ENCODE measurements at places on chromosomes 7 and 10.

DNA sequence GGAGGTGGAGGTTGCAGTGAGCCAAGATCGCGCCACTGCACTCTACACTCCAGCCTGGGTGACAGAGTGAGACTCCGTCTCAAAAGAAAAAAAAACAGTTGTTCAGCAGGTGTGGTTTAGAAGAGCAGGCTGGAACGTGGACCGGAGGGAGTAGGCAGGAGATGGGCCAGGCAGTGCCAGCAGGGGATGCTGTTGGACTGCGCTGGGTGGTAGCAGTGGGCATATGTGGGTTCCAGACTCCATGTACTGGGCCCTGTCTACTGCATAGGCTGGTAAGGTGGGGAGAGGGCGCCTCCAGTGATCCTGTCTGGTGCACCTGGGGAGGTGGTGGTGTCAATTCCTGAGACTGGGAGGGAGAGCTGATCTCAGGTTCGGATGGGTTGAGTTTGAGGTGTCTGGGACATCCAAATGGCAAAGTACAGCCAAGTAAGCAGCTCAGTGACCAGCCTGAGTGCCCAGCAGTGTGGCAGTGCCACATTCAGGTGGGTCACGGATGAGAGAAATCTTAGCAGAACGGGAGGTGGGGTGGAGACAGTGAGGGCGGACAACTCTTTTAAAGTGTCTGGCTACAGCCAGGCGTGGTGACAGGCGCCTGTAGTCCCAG is 25.9 kb downstream of the SFXN4 start:
- peak; percentile 73 for DNase-seq

GRCh38 chr10:54613162-54613561 is 187.9 kb downstream of the PCDH15 start:
- no peak for DNase-seq

GRCh38 chr7:17523813-17524739 is 225.6 kb downstream of the AHR start:
- DNase-seq: peak; percentile 20

DNA sequence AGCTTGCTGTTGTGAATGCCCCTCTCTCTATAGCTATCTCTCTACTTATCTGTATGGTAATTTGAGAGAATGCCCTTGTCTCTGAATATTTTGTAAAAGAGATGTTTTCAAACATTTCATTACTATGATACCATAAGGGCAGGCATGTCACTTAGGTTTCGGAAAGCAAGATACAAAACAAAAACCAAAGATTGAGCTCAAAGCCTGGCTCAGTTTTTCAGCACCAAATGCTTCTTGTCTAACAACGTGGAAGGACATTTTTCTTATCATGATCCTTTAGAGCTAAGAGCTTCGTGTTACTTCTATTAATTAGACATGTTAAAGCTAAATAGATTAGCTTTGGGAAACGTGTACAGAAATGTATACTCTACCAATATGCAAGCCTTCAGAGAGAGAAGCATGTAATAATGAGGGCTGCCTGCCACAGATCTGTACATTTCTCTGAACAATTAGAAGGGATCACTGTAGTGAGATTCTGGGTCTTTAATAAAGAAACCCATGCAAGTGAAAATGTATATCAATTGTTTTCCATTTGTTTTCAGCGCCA is 148.9 kb downstream of the ARID5B start:
- no peak for DNase-seq

DNA sequence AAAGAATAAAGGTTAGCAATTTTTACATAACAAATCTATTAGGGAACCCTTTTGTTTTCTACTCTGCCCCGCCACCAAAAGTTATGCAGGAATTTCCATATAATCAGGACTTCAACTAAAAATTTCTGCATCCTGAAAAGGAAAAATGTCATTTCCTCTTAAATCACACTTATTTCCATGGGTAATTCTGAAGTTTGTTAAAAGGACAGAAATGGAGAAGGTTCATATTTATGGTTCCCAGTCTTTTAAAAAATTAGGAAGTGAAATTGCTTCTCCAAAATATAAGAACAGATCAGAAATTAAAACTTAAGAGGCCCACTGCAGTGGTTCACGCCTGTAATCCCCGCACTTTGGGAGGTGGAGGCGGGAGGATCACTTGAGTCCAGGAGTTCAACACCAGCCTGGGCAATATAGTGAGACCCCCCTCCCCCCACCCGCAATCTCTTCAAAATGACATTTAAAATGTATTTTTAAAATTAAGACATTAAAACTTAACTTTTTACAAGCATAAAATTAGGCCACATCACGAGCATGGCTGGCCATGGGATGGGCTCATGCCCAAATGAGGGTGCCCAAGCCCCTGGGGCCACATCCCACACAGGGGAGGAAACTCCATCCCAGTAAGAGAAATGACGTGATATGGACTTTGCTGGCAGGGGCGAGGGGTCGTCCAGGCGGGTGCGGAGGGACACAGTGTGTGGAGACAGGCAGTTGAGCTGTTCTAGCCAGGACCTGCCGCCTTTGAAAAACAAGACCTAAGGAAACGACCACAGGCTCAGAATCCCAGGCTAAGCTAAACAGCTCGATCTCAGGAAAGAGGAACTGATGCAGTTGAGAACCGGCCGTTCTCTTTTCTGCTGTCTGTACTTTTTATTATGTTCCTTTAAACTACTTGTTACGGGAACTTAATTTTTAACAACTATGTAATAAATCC is 51.3 kb upstream of the NFE2L3 start:
- DNase-seq: no peak

DNA sequence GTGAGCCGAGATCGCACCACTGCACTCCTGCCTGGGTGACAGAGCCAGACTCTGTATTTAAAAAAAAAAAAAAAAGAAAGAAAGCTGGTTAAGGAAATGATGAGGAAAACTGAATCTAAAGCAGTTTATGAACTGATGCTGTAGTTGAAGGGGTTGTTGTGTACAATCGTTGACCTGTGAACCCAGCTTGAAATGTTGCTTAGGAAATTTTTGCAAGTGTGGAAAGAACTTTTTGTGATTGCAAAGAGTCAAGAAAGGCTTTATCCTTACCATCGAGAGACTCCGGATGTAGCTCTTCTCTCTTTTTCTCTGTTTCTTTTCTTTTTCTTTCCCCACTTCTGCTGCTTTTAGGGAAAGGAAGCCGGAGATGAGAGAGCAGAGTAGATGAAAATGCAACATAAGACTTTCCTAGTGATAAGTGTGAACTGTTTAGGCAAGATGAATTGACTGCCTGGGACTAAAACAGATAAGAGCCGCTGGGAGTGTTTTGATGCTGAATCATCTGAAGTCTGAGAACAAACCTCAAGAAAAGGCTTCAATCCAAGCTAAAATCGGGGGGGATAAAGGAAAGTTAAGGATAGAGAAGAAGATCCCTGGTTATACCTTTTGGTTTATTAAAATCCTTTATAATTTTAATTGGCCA is 69.0 kb downstream of the TAF3 start:
- peak; percentile 11 for DNase-seq

DNA sequence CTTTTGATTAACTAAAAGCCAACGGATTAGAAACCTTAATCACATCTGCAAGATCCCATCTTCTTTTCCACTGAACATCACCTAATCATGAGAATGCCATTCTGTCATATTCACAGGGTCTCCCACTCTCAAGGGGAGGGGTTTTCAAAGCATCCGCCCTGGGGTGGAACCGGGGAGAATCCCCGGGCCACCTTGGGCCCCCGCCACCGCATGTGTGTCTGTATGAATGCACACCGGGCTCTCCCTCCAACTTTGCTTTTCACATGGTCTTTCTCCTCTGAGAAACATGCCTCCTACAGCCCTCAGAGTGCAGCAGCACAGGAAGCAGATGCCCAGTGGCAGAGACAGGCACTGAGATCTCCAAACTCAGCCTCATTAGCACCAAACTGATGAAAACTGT is 233.2 kb upstream of the PPP2R2D start:
- no peak for DNase-seq

DNA sequence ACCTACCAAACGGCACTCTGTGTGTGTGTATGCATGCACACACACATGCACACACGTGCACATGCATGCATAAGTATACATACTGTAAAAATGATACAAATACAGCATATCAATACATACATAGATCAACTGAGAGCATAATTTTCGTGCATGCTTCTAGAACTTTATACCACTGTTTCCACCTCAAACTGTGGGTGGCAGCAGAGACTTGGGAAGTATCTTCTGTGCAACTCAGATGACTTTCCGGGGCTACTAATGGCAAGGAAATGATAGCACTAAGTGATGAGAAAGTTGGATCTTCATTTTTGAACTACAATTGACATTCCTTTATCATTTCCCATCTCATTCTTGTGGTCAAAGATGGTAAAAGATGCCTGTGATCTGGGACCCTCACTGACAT is 570.7 kb downstream of the REEP3 start:
- peak; percentile 8 for DNase-seq

DNA sequence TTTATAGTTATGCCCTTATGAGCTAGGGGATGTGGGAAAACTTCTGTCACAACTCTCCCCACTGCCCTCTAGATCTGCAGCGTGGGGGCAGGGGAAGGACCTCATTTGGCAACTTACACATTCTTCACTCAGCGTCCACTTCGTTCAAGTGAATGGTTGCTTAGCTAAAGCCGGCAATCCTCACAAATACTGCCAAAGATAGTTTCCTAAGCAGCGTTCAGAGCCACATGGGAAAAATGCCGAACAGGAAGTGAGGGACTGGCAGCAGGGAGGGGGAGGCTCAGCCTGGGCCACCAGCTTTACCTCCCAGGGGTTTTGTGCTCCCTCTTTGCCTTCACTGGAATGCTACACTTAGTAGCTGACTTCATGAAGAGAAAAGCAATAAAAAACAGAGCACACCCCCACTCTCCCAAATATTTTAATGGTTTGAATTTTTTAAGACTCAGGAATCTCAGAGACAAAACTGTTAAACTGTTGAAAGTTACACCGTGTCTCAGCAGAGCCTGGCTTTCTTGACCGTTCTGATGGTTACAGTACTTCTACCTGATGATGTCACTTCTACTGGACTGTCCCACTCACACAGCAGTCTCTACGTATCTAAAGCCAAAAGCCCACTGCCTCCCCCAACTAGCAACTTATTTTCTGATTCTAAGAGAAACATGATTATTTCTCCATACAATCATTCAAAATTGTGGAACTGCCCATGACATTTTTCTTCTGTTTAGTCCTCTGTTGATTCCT is 10.4 kb downstream of the GRM3 start:
- DNase-seq: peak; percentile 5

DNA sequence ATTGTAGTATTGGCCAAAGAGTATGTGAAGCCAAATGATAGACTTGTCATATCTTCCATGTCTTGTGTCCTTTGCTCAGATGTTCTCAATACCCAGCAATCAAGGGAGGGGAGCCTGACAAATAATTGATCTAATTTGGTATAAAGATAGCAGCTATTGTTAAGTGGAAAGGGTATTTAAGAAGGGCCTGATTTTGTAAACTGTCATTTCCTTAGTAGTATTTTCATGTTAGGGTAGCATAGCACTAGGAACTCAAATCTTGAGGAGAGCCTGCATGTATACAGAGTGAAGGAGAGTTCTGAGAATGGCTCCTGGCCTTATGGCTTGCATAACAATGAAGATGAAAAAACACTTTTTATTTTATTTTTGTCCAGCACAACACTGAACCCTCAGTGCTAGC is 53.1 kb downstream of the GNAI1 start:
- DNase-seq: no peak

DNA sequence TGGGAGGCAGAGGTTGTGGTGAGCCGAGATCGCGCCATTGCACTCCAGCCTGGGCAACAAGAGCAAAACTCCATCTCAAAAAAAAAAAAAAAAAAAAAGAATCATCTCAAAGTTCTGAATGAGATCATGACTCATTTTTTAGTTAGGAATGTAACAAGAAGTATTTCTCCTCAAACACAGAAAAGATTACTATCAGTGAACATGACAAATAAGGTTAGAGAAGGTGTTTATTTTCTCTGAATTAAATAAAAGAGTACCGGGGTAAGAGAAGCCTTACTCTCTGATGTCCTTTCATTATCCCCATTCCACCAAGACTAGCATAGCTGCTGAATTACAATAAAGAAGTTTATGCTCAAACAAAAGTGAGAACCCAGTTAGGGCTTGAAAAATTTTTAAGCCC is 50.1 kb downstream of the IPMK start:
- DNase-seq: peak; percentile 49

- DNase-seq: peak; percentile 58
These were observed 399 bp downstream of the FHIP2A start for GRCh38 chr10:114821915-114822443.

- DNase-seq: no peak
These were observed 77.8 kb upstream of the ABI1 start for GRCh38 chr10:26938578-26938977.

DNA sequence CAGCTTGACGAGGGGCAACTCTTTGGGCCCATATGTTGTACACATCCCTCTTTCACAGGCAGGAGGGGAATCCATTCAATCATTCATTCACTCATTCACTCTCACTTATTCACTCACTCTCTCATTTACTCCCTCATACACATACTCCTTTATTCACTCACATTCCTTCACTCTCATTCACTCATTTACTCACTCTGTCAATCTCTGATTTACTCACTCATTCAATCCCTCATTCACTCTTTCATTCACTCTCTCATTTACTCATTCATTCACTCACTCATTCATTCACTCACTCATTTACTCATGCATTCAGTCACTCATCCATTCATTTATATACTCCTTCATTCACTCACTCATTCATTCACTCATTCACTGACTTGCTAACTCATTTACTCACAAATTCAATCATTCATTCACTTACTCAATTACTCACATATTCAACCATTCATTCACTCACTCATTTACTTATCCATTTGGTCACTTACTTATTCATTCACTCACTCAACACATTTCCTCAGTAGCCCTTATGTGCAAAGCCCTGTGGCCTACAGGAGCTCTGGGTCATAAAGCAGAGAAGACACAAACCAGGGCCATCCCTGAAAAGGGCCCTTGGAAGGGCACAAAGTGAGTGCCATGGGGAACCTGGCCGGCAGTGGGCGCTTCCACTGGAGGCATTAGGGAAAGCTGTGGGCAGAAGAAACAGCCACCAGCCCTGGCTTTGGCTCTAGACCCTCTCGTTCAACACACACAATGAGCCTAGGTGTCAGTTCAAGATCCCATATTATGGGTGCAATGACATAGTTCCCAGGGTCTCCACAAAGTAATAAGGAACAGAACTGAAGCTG is 26.0 kb downstream of the HIP1 start:
- DNase-seq: no peak

- no peak for DNase-seq
These were observed 45.4 kb upstream of the GDF10 start for GRCh38 chr10:47254611-47255010.

DNA sequence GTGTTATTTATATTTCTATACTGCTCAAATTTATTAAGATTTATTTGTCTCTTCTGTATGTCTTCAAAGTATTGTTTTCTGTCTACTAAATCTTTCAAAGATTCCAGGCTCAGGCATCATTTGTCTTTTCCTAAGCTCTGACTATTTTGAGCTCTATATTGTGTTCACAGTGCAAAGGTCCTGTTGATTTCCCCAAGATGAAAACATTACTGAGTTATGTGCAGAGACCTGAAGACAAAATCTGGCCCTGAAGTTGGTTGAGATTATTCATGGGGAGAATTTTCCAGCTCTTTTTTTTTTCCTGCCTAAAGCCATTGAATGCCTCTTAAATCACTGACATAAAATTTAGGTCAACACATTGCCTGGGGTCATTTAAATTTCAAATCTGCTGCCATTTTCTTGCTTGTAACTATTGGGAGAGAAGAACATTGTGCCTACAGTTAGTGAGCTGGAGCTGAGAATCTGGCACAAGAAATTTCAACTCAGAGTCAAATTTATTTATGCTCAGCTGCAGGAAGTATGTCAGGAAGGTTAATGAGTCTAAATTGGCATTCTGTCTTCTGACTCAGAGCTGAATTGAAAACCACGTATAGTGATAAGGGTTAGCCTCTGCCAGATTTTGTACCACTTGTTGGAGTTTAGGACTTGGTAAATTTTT is 31.6 kb downstream of the CSTF2T start:
- peak; percentile 47 for DNase-seq

- DNase-seq: no peak
These were observed 136.6 kb downstream of the LRRC4 start for GRCh38 chr7:127894588-127894987.
